ENCODE measurements at places on chromosomes 2 and 18.

GRCh38 chr2:119455066-119455718 lies 23.5 kb downstream of the TMEM37 start:
- no peak for DNase-seq

- no peak for DNase-seq
These were observed 1957.9 kb downstream of the SUCLG1 start for GRCh38 chr2:82501217-82501616.

- peak; percentile 18 for DNase-seq
These were observed 11.7 kb downstream of the COLEC11 start for GRCh38 chr2:3606370-3607201.

DNA sequence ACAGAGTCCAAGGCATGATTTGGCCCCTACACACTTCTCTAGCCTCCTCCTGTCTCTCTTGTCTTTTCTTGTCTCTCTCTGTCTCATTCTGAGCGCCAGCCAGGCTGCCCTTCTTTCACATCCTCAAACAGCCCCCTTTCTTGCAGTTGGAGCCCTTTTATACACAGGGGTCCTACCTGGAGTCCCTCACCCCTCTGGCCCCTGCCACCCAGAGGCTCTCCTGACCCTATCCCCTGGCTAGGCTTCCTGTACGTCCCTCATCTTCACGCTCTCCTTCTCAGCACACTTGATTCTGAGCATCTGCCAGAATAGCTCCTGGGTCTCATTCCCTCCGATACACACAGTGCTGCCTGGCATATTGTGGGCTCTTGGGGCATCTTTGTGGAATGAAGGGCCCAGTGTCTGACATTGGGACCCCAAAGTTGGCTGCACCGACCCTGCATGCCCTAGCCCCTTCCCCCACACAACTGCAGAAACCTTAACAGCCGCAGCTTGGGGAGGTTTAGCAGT lies 261.9 kb downstream of the DYSF start:
- DNase-seq, result no peak

DNA sequence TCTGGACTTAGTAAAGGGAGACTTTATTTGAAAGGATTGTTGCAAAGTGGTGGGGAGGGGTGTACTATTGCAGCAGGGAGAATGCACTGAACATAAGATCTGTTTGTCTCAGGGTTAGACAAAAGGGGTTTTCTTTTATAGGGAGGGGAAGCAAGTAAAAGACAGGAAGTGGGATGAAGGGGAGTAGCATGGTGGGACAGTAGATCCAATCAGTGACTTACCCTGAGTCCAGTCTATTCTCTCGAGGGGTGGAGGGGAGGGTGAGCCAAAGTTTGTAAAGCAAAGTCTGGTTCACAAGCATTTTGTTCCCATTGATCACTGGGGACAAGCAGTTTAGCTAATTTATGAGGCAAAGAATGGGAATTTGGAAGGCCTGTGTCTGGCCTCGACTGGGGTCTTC lies 35.0 kb upstream of the CYP27C1 start:
- no peak for DNase-seq

DNA sequence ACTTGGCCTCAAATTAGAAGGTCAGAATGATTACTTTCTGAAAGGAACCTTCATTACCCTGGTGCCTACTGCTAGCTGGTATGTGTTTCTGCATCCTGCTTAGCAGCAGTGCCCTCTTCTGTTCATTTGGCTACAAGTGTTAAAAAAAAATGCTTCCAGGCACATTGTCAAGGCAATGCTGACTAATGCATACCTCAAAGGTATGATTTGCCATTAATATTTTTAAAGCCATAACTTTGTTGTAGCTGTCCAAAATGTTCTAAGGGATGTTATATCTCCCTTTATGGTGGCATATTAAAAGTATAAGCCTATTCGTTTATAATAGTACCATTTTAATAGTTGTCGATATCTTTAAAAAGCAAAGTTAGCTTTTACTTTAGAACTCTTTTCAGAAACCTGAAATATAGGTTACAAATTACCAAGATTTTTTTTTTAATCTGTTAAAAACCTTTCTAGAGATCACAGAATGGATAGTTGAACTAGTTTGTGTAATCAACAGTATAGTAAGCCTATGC lies 52.0 kb upstream of the FAM171B start:
- peak; percentile 76 for DNase-seq

DNA sequence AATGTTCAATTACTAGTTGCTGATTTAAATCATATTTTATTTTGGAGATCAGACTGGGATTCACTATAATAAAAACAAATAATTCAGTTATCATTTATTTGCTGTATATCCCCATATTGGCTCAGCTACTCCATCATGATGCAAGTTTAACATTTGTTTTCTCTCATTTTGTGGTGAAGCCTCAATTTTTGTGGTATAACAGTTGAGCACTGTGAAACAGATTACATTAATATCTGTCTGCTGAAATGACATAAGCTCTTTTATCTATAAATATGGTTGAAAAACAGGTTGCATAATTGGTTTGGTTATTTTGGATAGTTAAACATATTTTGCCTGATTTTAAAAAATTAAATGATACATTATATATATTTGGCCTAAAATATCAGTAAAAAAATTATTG lies 67.7 kb downstream of the DPP4 start:
- no peak for DNase-seq

All from brain (organoid and tissue), 16 donors.